ENCODE measurements at places on chromosomes 13 and 19.

- no peak for DNase-seq
These were observed 28.9 kb upstream of the ZNF808 start for GRCh38 chr19:52498571-52498970.

DNA sequence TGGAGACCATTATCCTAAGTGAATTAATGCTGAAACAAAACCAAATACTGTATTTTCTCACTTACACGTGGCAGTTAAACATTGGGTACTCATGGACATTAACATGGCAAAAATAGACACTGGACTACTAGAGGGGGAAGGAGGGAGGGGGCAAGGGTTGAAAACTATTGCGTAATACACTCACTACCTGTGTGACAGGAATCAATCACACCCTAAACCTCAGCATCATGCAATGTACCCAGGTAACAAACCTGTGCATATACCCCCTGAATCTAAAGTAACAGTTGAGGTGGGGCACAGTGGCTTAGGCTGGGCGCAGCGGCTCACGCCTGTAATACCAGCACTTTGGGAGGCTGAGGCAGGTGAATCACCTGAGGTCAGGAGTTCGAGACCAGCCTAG, 207.0 kb downstream of the TDRD3 start:
- DNase-seq, result no peak

GRCh38 chr13:63291701-63292100, 1876.1 kb upstream of the PCDH20 start:
- DNase-seq, result no peak

GRCh38 chr13:38969187-38969586, 21.4 kb downstream of the STOML3 start:
- no peak for DNase-seq

GRCh38 chr19:21604951-21605476, 99.6 kb downstream of the ZNF429 start:
- no peak for DNase-seq

GRCh38 chr19:9178901-9179300, at the start of gene OR7D2:
OR7D2 (plus strand) TSS chr19:9178979; CDS start chr19:9185782, 6,803 bp downstream.
- no peak for DNase-seq

DNA sequence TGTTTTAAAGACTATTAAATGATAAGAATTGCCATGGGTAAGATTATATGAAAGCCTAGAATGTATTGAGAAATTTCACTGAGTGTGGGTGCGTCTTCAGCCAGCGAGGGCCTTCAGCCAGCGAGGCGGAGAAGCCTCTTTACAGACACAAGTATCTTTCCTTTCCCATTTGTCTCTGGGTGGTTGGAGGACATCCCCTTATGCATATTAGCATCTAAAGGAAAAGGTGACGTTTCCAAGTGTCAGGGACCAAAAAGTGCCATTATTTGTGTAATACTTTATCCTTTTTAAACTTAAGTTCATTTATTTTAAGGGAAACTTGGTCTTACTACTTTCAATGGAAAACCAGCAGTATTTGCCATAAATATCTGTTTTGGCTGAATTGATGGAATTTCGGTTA, 22.2 kb downstream of the SMARCA4 start:
- no peak for DNase-seq

GRCh38 chr13:44760434-44760833, 184.3 kb upstream of the TSC22D1 start:
- DNase-seq, result no peak

GRCh38 chr13:21846605-21847004, 175.7 kb downstream of the FGF9 start:
- DNase-seq, result no peak

DNA sequence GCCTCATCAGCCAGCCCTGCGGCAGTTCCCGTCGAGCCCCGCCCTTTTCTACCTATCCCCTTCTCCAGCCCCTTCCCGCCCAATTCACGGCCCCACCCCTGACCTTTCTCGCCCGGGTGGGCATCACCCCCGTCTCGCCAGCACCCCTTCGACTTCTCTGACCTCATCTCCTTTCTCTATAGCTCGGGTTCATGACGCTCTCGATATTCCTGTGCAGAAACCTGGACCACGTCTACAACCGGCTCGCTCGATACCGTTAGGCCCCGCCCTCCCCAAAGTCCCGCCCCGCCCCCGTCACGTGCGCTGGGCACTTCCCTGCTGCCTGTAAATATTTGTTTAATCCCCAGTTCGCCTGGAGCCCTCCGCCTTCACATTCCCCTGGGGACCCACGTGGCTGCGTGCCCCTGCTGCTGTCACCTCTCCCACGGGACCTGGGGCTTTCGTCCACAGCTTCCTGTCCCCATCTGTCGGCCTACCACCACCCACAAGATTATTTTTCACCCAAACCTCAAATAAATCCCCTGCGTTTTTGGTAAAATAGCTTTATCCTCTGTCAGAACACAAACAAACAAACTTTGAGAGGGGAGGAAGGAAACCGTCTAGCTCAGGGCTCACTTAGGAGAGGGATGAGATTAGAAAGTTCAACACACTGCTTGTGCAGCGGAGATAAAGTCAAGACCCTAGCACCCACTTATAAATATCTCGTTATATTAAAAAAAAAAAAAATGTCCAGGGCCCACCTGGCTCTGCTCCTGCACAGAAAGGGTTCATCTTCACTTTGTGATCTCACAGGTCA, 5.1 kb downstream of the CD37 start:
- no peak for DNase-seq

DNA sequence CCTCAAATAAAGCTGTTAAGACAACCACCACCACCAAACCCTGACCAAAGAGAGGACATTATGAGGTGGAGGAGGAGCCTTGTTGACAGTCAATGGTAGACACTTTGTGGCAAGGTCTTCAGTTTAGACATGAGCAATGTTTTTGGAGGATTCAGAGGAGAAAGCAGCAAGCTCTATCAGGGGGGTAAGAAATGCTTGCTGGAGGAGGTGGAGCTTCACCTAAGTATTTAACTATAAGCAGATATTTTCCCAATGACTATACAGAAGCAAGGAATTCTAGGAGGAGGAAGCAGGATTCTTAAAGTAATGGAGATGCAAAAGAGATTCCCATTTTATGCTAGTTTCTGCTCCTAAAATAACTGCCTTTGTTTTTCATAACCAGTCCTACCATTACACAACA, 74.2 kb downstream of the TRPC4 start:
- DNase-seq, result no peak

DNA sequence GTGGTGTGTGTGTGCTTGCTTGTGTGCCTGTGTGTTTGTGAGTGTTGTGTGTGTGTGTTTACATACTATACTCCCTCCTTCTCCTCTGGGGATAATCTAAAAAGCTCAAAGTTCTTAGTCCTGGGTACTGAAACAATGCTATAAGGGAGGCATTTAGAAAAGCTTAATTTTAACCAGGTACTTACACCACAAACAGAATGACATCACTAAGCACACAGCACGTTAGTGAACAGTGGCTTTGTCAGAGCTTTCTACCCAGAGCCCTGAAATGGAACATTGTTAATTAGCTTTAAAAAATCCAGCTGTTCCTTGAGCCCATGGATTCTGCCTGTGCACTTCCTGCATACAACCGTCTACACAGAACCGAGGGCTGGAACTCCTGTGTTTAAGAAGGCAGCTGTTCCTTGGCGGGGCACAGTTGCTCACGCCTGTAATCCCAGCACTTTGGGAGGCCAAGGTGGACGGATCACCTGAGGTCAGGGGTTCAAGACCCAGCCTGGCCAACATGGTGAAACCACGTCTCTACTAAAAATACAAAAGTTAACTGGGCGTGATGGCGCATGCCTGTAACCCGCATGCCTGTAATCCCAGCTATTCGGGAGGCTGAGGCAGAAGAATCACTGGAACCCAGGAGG, 69.6 kb upstream of the RNF113B start:
- DNase-seq, result no peak

DNA sequence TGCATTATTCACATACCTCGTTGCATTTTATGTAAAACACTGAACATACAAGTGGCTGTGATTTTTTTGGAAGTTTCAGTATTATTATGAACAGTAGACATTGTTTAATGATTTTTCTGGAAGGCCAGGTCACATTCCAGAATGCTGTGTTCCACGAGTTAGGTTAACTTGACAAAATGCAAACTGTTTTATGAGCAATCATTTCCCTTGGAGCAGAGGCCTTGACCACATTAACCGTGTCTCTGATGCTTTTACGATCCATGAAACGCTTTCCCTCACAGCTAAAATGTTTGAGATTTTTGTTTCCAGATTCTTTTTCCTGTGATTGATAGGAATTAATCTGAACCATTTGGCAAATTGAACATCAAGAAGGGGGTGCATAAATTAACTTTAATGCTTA, 57.8 kb downstream of the MBNL2 start:
- peak; percentile 67 for DNase-seq

DNA sequence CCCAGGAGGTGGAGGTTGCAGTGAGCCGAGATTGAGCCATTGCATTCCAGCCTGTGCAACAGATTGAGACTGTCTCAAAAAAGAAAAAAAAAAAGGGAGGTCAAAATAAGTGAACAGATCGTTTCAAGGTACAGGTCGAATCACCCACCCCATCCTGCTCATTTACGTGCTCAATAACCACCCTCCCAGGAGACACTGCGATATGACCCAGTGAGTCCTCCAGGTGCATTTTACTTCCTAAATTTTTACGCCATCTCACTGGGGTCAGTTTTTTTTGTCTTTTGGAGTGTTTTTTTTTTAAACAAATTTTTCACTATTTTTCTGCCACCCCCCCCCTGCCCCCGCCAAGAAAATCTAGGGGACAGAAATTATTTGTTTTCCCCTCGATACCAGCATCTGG, 68.1 kb downstream of the ZNF486 start:
- DNase-seq, result no peak

GRCh38 chr19:57515255-57515654, 11.9 kb upstream of the ZNF549 start:
- no peak for DNase-seq

DNA sequence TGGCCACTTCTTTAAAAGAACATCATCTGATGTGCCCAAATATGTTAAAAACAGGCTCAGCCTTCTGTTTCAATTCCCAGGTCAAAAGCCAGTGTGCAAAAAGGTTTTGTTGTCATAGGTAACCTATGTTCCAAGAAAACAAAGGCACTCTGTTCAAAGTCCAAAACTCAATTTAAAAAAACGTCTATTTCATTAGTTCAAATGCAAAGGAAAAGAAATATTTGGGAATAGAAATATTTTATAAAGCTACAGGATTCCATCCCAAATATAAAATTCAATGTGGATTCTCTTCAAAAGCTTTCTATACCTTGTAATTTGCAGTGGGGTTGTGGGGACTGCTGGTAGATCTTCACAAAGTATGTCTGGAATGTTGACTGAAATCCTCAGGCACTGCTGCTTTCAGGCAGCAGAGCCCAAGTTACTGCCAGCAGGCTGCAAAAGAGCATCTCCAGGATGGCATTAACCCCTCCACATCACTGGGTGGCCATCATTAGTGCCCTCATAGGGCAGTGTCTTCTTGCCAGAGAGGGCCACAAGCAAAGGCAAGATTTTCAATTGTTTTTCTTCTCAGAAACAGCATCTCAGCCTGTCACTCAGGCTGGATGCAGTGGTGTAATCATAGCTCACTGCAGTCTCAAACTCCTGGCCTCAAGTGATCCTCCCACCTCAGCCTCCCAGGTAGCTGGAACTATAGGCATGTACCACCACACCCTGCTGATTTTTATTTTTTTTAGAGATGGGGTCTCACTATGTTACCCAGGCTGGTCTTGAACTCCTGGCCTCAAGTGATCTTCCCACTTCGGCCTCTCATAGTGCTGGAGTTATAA, 22.8 kb upstream of the STK24 start:
- DNase-seq, result no peak

DNA sequence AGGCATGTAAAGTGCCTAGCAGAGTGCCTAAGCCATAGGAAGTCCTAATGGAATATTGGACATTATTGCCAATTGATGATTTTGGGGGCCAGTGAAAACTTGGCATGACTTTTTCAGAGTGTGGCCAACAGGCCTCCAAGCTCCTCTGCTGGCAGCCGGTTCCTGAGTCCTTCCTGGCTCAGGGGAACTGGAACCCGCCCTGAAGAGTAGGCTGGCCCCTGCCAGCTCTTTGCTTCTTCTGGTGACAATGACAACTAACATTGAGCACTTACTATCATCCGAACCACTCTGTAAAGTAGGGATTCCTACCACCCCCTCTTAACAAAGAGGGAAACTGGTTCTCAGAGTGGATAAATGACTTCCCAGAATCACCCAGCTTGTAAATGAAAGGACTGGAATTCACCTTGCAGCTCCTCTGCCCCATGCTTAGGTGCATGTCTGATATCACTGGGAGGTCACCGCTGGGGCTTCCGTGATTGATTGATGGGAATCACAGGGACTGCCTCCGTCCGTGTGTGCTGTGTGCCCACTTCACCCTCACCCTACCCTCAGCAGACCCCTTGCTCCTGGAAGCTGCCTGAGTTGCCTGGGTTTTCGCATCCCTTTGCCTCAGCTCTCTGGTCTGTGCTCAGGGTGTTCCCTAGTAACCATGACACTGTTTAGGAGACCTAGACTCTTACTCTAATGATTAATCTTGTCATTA, 50.6 kb downstream of the TNFRSF19 start:
- DNase-seq, result no peak

- DNase-seq, result no peak
These were observed 35.0 kb downstream of the FAM124A start for GRCh38 chr13:51257187-51257586.

DNA sequence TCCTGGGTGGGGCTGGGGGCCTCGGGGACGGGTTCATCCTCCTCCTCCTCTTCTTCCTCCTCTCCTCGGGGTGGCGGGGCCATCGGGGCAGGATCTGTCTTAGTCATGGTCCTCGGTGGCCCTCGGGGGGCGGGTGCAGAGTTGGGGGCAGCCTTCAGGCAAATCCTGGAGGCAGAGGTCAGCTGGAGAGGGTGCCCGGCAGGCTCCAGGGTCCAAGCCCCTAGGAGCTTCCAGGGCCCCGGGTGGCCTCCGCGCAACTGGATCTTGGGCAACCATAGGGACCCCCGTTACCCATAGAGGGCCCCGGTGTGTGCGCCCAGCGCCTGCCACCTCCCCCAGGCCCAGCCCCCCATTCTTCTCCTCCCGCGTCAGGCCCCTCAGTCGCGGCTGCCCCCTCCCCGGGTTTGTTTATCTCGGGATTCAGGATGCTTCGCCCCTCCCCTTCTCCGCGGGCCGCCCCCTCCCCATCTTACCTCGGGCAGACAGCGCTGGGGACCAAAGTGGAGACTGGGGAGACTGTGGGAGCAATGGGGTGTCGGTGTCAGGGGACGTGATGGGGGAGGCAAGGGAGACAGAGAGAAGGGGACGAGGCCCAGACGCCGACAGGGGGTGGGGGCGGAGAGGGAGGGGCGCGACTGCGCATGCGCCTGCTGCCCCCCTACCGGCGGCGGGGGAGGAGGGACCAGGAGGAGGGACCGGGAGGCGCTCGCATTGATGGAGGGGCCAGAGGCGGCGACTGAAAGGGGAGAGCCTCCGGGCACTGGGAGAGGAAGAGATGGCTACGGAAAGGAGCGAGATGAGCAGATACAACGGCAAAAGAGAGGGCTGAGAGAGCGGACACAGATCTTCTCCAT, at the start of gene CLIP3:
TSS of gene CLIP3 (minus strand) at position 623 of the 854 bp plus-strand sequence. CDS start at position 107, 516 bp downstream.
- DNase-seq, result no peak

GRCh38 chr13:75136151-75136550, 345.8 kb downstream of the TBC1D4 start:
- DNase-seq, result no peak
